Globus pallidus (tissue), 1 donor: ENCODE measurements at places on chromosomes 16 and 17.

DNA sequence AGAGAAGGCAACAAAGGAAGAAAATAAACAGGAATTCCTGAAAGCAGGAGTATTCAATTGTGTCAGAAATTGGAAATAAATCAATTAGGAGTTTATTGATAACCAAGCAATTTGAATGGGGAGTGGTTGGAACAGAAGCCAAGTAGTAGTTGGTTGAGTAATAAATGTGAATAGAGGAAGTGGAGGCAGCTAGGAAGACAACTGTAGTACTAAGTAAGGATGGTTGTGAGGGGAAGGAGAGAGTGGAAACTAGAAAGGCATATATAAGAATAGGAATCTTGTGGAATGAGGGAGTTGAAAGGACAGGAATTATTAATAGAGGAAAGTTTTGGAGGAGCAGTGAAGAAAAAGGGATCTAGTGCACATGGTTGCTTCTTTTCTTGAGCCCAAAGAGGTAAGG, 34.4 kb downstream of the NFAT5 start:
- DNase-seq, result no peak

- no peak for DNase-seq
Measured at GRCh38 chr17:6374761-6375312, 60.1 kb downstream of the AIPL1 start.

- no peak for DNase-seq
Measured at GRCh38 chr17:34899643-34900291, 61.5 kb downstream of the CCT6B start.

DNA sequence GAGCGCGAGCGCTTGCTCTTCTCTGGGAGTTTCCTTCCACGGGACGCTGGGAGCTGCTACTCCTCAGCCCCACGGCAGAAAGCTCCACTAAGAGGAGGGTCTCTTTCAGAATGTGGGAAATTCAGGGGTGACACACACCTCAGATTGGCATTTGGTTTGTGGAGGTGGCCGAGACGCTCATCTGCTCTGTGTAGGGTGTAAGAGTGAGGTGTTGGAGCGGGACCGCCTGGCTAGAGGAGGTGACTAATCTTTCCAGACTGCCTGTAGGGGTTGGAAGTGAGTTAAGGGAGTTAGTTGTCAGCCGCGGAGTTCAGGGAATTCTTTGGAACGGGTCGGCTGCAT, 735 bp downstream of the PSMD11 start:
- DNase-seq, result no peak
